Sigmoid colon (tissue), 7 donors: ENCODE measurements at places on chromosomes 7 and 10. TPM values are rescaled to one million over a fixed set of nuclear protein-coding genes. Genes with fewer than 3 reads are reported as not detected.
A peak's percentile ranks its signal among the peaks of the same experiment; 100 is the strongest.

DNA sequence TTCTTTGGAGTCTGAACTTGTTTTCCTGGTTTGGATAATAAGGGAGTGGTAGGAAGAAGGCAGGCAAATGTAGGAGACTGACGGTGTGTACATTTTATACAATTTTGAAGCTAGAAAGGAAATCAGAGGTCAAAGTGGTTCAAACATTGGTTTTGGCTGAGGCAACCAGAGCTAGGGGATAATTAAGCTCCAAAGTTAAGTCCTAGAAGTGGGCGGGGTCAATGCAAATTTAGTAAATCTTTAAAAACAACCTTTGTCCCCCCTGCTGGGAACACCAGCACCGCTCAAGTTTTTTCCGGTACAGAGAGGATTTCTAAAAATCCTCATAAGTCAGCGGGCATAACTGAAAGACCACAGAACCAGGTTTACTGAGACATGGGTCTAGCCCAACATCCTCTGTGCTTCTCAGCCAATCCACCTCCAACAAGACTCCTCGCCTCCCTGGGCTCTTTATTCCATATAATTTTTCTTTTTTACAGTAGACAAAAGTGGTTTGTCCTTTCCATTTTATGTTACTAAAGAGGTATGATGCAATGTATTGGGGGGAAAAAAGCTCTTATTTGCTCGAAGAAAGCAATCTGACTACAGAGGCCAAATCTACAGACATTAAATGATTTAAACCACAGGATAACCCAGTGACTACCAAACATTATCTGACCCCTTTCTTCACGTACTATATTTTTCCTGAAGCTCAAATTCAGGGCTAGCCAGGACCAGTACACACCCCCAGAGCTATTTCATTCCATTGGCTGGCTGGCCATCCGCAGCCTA is 1.6 kb downstream of the GLUD1 start:
- no peak for DNase-seq

GRCh38 chr7:134660961-134661376 is 14.3 kb downstream of the BPGM start:
- no peak for DNase-seq

- DNase-seq: no peak
These were observed 26.6 kb downstream of the ZNF775 start for GRCh38 chr7:150405584-150406311.

DNA sequence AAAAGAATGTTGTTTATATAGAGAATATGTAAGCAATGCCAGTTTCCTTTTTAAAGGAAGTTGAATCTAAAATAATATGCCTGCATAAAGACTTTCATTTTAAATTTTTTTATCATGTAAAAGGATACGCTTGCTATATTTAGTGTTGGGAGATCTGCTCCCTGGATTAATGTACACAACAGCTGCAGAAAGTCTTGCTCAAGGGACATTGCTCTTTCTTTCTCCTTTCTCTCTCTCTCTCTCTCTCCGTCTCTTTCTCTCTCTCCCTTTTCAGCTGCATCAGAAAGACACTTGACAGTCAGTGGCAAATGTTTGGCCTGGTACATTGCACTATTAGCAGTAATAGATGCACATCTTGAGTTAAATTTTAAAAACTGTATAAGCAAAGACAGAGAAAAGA is 739 bp downstream of the MYPN start:
- no peak for DNase-seq

- DNase-seq: peak; percentile 33
These were observed 448.2 kb upstream of the FOXK1 start for GRCh38 chr7:4233621-4234497.

- DNase-seq: no peak
These were observed 1.3 kb downstream of the POR start for GRCh38 chr7:75916259-75916658.

DNA sequence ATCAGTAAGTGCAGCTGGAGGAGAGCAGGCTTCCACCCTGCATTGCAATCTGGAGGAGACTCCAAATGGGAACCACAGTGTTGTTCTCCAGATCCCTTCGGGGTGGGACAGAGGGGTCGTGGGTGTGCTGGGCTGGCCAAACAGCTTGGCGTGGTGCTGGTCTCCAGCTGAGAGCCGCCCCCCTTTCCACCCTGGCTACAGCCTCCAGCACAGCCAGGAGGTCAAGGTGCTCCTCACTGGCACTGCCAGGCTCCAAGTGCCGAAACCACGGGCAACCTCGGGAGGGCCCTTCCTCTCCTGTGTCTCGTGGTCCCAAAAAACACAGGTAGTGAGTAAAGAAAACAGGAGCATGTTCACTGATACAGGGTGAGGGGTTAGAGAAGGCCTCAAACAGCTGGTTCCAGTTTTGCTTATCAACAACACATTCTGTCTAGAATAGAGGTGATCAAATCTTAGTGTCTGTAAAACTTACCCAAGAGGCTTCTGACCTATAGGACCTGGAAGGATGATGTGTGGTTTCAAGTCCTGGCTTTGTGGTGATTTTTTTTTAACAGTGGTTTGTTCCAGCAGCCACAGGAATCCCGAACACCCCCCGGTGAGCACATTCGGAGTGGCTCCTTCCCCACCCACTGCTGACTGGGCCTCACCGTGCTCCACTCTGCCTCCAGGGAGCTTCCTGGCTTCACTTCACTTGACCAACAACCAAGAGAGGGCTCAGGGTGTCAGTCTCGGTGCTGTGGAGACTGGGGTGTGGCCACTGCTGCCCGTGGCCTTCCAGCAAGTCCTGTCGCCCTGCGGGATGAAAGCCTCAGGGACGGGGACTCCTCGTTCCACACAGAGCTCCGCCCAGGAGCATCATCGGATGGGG is 31.2 kb upstream of the EN2 start:
- DNase-seq: no peak

DNA sequence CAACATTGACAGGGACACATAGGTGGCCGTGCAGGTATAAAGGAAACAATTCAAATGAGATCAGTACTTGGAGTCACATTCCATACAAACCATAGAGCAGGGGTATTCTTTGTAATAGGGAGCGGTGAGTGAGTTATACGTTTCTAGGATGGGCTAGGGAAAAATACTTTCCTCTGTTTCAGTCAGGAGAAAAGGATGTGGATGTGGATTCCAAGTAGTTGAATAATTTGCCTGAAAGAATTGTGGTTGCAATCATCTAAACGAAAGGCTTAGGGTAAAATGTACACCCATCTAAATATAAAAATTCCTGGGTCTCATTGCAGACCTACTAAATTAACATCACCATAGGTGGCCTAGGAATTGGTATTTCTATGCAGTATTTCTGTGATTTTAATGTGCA is 270.7 kb upstream of the IGFBP3 start:
- DNase-seq: no peak

- no peak for DNase-seq
These were observed 384.4 kb upstream of the SHH start for GRCh38 chr7:156196649-156197048.

DNA sequence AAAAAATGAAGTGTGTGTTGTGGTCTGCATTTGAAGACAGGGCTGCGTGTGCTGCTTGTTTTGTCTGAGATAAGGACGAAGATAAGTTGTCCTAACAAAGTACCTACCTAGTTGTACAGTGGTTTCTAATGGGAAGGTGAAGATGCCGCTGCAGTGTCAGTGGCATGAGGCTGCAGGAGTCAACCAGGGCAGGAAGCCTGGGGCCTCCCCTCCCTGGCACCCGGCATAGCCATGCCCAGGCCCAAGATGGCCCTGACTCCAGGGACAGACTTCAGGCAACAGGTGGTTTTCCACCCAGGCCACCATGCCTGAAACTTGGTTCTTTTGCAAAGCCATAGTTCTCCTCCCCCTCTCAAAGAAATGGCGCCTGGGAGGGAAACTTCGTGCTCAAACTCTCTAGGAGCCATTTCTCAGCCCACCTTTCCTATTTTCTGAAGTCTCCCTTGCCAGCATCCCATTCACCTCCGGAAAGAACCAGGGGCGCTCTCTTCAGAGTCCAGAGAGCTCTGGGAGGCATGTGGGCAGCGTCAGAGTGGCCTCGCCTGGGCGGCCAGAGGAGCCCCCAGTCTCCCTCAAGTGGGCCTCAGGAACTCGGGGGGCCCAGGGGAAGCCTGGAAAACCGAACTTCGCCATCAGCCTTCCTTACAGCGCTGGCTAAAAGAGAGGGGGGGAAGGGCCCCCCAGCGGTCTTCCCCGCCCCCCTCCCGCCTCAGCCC is 2.1 kb upstream of the KAT6B start:
- no peak for DNase-seq

GRCh38 chr10:78914502-78915189 is 154.1 kb upstream of the ZMIZ1 start:
- DNase-seq: no peak

DNA sequence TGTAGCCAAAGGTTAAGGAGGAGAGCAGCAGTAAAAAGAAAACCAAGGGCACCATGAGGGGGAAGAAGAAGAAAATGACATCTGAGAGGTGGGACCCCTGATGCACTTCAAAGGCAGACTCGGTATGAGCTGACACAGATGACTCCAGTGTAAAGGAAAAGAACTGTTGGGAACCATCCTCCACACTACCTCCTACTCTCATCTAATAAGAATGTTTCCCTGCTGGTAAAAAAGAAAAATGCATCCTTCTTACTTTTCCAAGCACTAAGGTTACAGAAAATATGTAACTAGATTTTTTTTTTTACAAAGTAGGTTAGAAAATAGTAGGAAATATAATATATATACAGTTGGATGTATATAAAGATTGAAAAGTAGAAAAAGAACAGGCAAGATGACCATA is 16.9 kb downstream of the TAS2R41 start:
- DNase-seq: no peak

DNA sequence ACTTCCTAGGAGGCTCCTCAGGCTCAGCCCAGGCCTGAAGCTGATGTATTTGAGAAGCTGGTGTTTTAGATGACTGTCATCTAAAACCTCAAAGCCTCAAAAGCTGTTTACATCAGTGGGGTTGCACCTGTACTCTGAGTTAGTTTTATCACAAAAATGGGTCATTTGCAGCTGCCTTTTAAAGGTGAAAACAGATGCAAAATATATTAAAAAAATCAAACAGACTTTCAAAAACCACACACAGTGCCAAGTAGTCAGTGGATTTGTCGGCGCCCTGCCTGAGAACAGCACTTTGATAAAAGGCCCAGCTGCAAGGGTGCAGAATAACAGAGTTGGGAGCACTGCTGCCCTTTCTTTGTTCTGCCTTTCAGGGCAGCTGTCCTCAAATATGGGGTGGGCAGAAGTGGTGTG is 103.0 kb downstream of the VOPP1 start:
- DNase-seq: no peak

DNA sequence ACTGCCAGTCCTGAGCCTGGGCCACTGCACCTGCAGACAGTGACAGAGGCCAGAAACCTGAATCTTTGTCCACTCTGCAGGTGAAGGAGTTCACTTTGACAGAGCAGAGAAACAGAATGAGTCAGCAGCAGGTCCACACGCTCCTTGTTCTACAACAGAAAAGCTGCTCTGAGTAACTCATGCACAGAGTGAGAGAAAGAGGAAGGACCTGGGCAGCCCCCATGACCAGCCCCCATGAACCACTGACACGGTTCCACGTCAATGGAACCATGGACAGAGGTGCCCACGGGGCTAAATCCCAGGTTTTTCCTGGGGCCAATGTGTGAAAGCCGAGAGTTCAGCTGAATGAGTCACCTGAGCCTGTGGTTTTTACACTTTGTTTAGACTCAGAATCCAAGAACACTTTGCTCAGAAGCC is 40.8 kb upstream of the CTBP2 start:
- no peak for DNase-seq

DNA sequence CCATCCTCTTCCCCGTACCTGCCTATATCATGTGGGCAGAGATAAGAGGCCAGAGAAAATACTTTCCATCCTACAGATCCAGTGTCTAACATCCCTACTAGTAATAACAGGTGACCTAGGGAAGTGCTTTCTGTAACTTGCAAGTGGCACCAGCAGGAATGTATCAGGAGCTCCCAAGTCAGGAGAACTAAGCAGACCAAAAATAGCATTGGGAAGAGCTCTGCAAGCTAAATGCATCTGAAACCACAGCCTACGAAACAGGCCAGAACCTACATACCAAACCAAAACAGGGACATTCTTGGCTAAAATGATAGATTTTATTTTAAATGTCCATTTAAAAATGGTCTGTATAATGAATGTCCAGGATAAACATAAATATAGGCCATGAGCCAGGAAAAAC is 680.8 kb downstream of the PHTF2 start:
- no peak for DNase-seq

DNA sequence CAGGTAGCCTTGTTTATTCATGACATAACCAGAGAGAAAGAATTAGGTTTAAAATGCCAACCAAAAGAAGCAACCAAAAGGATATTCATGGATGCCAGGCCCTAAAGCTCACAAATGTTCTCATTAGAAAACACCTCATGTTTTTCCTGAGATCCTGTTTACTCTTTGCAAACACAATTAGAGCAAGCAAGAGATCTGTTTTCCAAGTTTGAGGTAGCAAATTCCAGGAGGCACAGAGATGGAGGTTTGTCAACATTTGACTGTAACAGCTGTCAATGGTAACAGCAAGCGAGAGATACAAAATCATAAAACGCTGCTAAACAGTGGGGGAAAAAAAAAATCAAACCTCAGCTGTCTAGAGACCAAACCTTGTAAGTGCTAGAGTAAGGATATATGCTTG is 182.2 kb downstream of the PLXDC2 start:
- no peak for DNase-seq

DNA sequence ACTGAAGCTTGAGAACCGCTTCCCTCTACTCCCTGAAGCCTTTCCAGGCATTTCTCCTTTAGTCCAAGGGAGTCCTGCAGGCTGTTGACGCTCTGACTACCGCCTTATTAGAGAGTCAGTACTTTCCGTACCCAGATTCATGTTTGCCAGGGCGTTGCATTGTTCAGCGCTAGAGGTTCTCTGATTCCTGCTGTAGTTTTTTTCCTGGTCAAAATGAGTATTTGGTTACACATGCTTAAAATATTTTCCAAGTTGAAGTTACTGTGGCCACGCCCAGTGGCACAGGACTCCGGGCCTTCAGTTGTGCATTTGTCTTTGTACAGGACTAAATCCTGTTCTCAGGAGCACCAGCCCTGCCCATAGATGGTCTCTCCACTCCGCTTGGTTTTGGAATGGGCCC is 7.9 kb downstream of the MTURN start:
- no peak for DNase-seq

- DNase-seq: no peak
These were observed 26.7 kb downstream of the MKLN1 start for GRCh38 chr7:131354390-131354789.

- no peak for DNase-seq
These were observed 135.0 kb downstream of the DYNC1I1 start for GRCh38 chr7:95907337-95907736.

GRCh38 chr7:130838738-130839137 is 104.7 kb upstream of the KLF14 start:
- DNase-seq: no peak

The CUZD1 gene
- total RNA-seq: 0.66 TPM

The CALD1 gene
- total RNA-seq: 1,069 TPM

The PRSS37 gene
- total RNA-seq: not detected

GRCh38 chr10:132865171-132865631 is 77.2 kb downstream of the CFAP46 start:
- DNase-seq: peak; percentile 52

GRCh38 chr10:132554991-132555647 is 17.5 kb downstream of the INPP5A start:
- peak; percentile 64 for DNase-seq
